ENCODE measurements at places on chromosomes 6 and 20. TPM values are rescaled to one million over a fixed set of nuclear protein-coding genes. Genes with fewer than 3 reads are reported as not detected.
A peak's percentile ranks its signal among the peaks of the same experiment; 100 is the strongest.

- no peak overlapping the region for H3K4me3 ChIP-seq
- H3K27ac ChIP-seq: no peak overlapping the region
- no peaks in the 10 kb centered on the region for H3K4me1 ChIP-seq
These were observed 65.2 kb upstream of the EDN3 start for GRCh38 chr20:59235226-59235625.

TRAM2 gene
- polyA plus RNA-seq: 26.4 TPM

- DNase-seq: no peak
- H3K36me3 ChIP-seq: no peaks in the 10 kb centered on the region
- no peaks in the 10 kb centered on the region for H3K27me3 ChIP-seq
- no peaks in the 10 kb centered on the region for H3K4me1 ChIP-seq
These were observed 303.0 kb upstream of the GJE1 start for GRCh38 chr6:141829566-141830360.

- H3K27me3 ChIP-seq: no peaks in the 10 kb centered on the region
- no peak overlapping the region for H3K4me3 ChIP-seq
- H3K36me3 ChIP-seq: peaks cover 4% of the 10 kb centered on the region
- H3K27ac ChIP-seq: no peak overlapping the region
- DNase-seq: no peak
These were observed 108.6 kb downstream of the FIG4 start for GRCh38 chr6:109799664-109800063.

DNA sequence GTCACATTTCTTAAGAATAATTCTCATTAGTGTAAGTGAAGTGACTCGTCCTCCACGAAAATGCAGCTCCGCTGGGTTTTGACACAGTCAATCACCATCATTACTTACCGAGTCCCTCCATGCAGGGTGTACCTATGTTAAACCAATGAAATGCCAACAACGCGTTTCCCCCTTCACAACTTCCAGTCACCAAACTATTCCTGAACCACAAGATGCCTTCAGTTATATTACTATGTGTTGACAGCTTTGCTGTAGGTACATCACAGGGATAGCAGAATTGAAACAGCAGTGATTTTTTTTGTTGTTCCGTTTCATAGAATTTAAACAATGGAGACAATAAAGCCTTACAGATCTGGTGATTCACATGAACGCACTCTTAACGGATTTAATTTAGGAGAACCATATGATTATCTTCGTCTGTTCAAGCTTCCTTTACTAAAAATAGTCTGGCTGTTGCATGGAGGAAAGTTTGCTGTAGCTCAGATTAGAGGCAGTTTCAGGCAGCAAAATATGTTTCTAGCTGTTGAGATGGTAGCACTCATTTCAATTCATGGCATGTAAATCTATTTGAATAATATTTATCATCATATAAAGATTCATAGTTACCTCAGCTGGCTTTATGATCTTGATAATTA is 652.8 kb downstream of the PRKN start:
- no peaks in the 10 kb centered on the region for H3K27me3 ChIP-seq
- no peaks in the 10 kb centered on the region for H3K36me3 ChIP-seq
- H3K4me1 ChIP-seq: no peaks in the 10 kb centered on the region

GHRH gene
- not detected for polyA plus RNA-seq

DNA sequence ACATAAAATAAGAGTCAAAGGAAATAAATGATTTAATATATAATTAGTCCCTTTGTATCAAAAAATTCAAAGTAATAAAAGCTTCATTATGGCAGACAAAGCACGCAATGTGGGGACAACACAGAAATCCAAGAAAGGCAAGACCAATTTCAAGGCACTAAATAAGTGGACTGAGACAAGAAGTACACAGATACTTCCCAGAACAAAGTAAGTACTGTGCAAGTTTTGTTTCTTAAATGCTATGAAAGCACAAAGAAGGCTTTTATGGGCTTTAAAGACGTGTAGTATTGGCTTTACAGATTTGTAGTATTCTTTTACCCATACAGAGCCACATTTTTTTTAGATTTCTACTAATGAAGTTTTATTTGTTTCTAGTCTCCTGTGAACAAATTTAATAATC is 174.6 kb downstream of the TRDN start:
- H3K4me3 ChIP-seq: no peak overlapping the region
- no peaks in the 10 kb centered on the region for H3K4me1 ChIP-seq
- H3K36me3 ChIP-seq: no peaks in the 10 kb centered on the region
- DNase-seq: no peak

- peaks cover 14% of the 10 kb centered on the region for H3K27me3 ChIP-seq
- no peaks in the 10 kb centered on the region for H3K36me3 ChIP-seq
- no peak overlapping the region for H3K27ac ChIP-seq
- no peaks in the 10 kb centered on the region for H3K4me1 ChIP-seq
- DNase-seq: peak; percentile 27
These were observed 122.4 kb upstream of the EXOC2 start for GRCh38 chr6:815348-815738.

- peaks cover 6% of the 10 kb centered on the region for H3K4me1 ChIP-seq
- H3K27me3 ChIP-seq: no peaks in the 10 kb centered on the region
- no peak overlapping the region for H3K4me3 ChIP-seq
- H3K36me3 ChIP-seq: no peaks in the 10 kb centered on the region
- no peak for DNase-seq
These were observed 41.7 kb upstream of the TTPAL start for GRCh38 chr20:44433751-44434538.

GRCh38 chr6:23013776-23014175 is 444.4 kb downstream of the HDGFL1 start:
- H3K36me3 ChIP-seq: no peaks in the 10 kb centered on the region
- H3K4me1 ChIP-seq: no peaks in the 10 kb centered on the region
- no peak for DNase-seq
- no peak overlapping the region for H3K27ac ChIP-seq
- no peak overlapping the region for H3K4me3 ChIP-seq

- no peak for DNase-seq
- H3K27me3 ChIP-seq: no peaks in the 10 kb centered on the region
- H3K4me1 ChIP-seq: no peaks in the 10 kb centered on the region
- H3K4me3 ChIP-seq: no peak overlapping the region
- H3K27ac ChIP-seq: no peak overlapping the region
These were observed 43.0 kb downstream of the FAM184A start for GRCh38 chr6:119035459-119035858.

- peaks cover 11% of the 10 kb centered on the region for H3K4me1 ChIP-seq
- H3K4me3 ChIP-seq: peak overlapping the region; percentile 100
- H3K27me3 ChIP-seq: no peaks in the 10 kb centered on the region
These were observed 694 bp upstream of the FAM120B start for GRCh38 chr6:170305805-170306323.

DEFB132 gene
- polyA plus RNA-seq: not detected

- H3K4me1 ChIP-seq: no peaks in the 10 kb centered on the region
- no peak overlapping the region for H3K4me3 ChIP-seq
- H3K36me3 ChIP-seq: peaks cover 14% of the 10 kb centered on the region
- no peaks in the 10 kb centered on the region for H3K27me3 ChIP-seq
These were observed 76.9 kb downstream of the VTA1 start for GRCh38 chr6:142223938-142224337.

- H3K27ac ChIP-seq: no peak overlapping the region
- H3K4me3 ChIP-seq: no peak overlapping the region
- no peak for DNase-seq
- H3K27me3 ChIP-seq: no peaks in the 10 kb centered on the region
These were observed 171.4 kb downstream of the SOX4 start for GRCh38 chr6:21764989-21765388.

DNA sequence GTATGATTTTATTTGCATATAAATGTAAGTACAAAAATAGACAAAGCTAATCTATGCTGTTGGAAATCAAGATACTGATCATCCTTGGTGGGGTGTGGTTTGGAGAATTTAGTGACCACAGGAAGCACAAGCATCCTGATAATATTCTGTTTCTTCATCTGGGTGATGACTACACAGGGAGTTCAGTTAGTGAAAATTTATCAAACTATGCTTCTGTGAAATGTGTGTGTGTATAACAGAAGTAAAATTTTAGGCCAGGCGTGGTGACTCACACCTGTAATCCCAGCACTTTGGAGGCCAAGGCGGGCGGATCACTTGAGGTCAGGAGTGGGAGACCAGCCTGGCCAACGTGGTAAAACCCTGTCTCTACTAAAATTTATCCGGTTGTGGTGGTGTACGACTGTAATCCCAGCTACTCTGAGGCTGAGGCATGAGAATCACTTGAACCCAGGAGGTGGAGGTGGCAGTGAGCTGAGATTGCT is 20.6 kb downstream of the ENPP3 start:
- no peak overlapping the region for H3K4me3 ChIP-seq
- H3K36me3 ChIP-seq: no peaks in the 10 kb centered on the region
- no peaks in the 10 kb centered on the region for H3K4me1 ChIP-seq
- no peak overlapping the region for H3K27ac ChIP-seq

DNA sequence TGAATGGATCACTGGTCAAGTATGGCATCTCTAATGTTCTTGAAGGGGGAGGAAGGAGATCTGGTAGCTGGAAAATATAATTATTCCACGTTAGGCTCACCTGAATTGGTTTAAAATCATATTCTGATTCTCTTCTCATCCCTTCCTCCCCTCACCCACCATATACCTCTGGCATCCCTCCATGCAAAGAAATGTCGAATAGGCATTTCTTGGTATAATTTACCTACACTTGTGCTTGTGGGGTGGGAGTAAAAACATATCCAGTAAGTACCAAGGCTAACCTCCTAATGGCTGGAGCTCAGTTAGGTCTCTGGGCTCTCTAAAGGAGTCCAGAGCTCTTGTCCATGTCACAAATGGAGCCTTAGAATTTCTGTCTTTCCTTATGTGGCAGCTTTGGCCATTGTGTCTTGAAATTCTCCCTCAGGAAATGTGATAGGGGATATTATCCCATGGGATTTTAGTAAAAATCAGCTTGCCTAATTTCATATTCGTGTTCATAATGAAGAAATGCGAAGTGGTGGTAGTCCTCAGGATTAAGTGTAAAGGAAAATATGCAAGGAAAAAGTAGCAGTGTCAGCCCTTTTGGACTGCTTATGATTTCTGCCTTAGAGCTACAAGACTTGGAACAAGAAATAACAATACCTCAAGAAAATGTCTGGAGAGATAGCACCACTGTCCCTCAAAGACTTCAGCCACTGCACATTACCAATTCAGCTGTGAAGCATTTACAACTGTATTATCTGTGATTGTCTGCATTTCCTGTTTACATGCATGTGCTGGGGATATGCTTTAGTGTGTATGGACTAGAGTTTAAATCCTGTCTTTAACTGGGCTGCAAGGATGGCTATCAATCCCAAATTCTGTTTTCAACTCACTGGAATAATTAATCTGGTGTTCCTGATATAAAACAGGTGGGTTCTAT is 12.3 kb downstream of the TAF11 start:
- no peak overlapping the region for H3K4me3 ChIP-seq
- peaks cover 84% of the 10 kb centered on the region for H3K36me3 ChIP-seq
- no peak overlapping the region for H3K27ac ChIP-seq
- H3K27me3 ChIP-seq: no peaks in the 10 kb centered on the region
- no peaks in the 10 kb centered on the region for H3K4me1 ChIP-seq

- no peak overlapping the region for H3K4me3 ChIP-seq
- no peaks in the 10 kb centered on the region for H3K36me3 ChIP-seq
- H3K27ac ChIP-seq: no peak overlapping the region
- DNase-seq: peak; percentile 7
These were observed 43.4 kb downstream of the SLC35B3 start for GRCh38 chr6:8391934-8392333.

DNAJC5 gene
- 26.2 TPM for polyA plus RNA-seq

- H3K4me1 ChIP-seq: 0 out of 2 replicates have a peak, but pooled peaks cover 6% of the 10 kb centered on the region
- H3K27ac ChIP-seq: peak overlapping the region; percentile 91
- no peaks in the 10 kb centered on the region for H3K27me3 ChIP-seq
- DNase-seq: peak; percentile 71
- no peaks in the 10 kb centered on the region for H3K36me3 ChIP-seq
- H3K4me3 ChIP-seq: peak overlapping the region; percentile 75
These were observed 698 bp upstream of the LRP11 start for GRCh38 chr6:149864578-149865535.

DNA sequence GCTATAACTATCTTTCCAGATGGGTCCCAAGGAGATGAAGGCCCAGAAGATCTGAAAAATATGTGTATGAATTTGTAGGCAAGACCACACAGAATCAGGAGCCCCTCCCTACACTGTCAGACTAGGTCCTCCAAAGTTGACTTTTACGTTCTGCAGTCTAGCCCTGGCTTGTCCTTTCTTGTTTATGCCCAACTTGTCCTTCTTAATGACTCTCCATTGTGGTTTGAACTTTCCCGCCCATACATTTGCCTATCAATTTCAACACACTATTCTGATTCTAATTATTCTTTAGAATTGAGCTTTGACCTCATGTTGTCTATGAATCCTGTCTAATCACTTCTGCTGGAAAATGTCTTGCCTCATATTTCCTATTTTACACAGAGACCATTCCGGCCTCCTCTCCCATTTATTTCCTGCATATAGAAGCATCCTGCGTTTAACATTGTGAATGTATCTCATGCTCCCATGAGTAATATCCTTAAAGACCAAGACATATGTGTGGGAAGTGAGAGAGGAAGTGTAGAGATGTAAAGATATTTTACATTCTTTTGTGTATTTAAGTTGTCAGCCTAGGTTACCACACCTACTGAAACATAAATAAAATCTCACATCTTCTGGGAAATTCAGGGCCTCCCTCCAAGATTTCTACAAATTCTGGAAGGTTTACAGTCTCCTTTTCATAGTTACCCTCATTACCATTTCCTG is 348.3 kb downstream of the BCKDHB start:
- no peaks in the 10 kb centered on the region for H3K27me3 ChIP-seq
- H3K4me3 ChIP-seq: no peak overlapping the region
- H3K36me3 ChIP-seq: no peaks in the 10 kb centered on the region
- H3K27ac ChIP-seq: peak overlapping the region; percentile 32
- DNase-seq: no peak
- no peaks in the 10 kb centered on the region for H3K4me1 ChIP-seq

DNA sequence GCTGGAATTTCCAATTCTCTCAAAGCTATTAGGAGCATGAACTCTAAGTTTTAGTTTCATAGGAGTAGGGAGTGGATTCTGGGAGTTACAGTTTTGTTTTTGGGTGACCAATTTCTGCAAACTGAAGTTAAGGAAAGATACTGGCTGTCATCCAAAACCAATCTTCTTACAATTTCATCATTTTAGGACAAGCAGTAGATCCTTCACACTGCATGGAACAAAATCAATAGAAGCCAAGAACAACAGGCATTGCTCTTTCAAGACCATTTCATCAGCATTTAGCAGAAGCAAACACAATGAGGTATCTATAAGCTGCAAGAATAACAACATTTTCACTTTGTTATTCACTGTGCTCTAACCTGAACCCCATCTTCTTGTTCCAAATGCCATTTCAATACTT is 173.0 kb downstream of the GMDS start:
- H3K36me3 ChIP-seq: no peaks in the 10 kb centered on the region
- H3K27me3 ChIP-seq: no peaks in the 10 kb centered on the region
- H3K4me1 ChIP-seq: no peaks in the 10 kb centered on the region
- no peak overlapping the region for H3K27ac ChIP-seq
- no peak overlapping the region for H3K4me3 ChIP-seq

OR5V1 gene
- not detected for polyA plus RNA-seq

GRCh38 chr20:18224968-18225568 is 63.3 kb upstream of the ZNF133 start:
- no peaks in the 10 kb centered on the region for H3K27me3 ChIP-seq
- H3K36me3 ChIP-seq: no peaks in the 10 kb centered on the region
- DNase-seq: peak; percentile 28
- H3K4me3 ChIP-seq: no peak overlapping the region

GRCh38 chr6:25027221-25027916 is 91.6 kb upstream of the RIPOR2 start:
- H3K4me1 ChIP-seq: no peaks in the 10 kb centered on the region
- no peak overlapping the region for H3K4me3 ChIP-seq
- no peak overlapping the region for H3K27ac ChIP-seq
